IMR-90 (cell line): ENCODE measurements at places on chromosomes 1 and 21. TPM values are rescaled to one million over a fixed set of nuclear protein-coding genes. Genes with fewer than 3 reads are reported as not detected.

GRCh38 chr1:217453816-217454215, 177.1 kb downstream of the GPATCH2 start:
- H3K4me3 ChIP-seq: no peak overlapping the region
- peaks cover 4% of the 10 kb centered on the region for H3K36me3 ChIP-seq
- H3K27me3 ChIP-seq: no peaks in the 10 kb centered on the region
- H3K4me1 ChIP-seq: no peaks in the 10 kb centered on the region
- no peak for DNase-seq
- no peak overlapping the region for H3K27ac ChIP-seq

The TMCO4 gene
- total RNA-seq: 6.9 and 7.3 TPM in 2 replicates

DNA sequence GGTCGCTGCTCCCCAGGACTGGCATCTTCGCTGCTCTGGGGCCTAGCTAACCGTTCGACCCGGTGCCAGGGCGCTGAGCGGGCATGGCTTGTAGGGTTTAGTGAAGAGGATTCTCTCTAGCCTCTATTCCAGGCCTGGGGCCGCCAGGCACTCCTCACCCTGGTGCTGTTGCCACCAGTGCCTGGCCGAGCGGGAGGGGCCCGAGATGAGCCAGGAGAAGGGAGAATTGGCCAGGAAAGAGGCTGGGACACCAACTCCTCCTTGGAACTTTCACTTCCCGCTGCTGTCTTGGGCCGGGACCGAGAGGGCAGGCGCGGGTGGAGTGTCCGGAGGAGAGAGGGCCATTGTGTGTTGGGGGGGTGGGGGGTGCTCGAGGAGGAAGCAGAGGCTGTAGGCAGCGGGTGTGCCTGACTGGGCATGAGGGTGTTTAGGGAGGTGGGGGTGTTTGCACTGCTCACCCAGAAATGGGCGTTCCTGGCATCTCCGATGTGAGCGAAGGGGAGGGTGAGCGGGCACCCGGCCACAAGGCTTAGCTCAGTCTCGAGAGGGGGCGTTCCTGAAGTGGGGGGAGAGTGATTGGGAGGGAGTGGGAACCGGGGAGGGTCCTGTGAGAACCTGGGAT, 772 bp downstream of the ADAM15 start:
- H3K4me3 ChIP-seq: peak overlapping the region; percentile 60
- H3K27me3 ChIP-seq: no peaks in the 10 kb centered on the region
- peaks cover 8% of the 10 kb centered on the region for H3K4me1 ChIP-seq
- no peak overlapping the region; the same call in 1 of the 2 replicates for H3K27ac ChIP-seq

The GALE gene
- 28.3 and 31.7 TPM in 2 replicates for total RNA-seq

GRCh38 chr1:80048716-80049115, 1042.2 kb upstream of the ADGRL4 start:
- H3K27ac ChIP-seq: no peak overlapping the region
- no peaks in the 10 kb centered on the region for H3K27me3 ChIP-seq
- H3K4me1 ChIP-seq: no peaks in the 10 kb centered on the region
- DNase-seq: no peak
- H3K36me3 ChIP-seq: no peaks in the 10 kb centered on the region
- no peak overlapping the region for H3K4me3 ChIP-seq

The P3H1 gene
- 85.3 and 108 TPM in 2 replicates for total RNA-seq

DNA sequence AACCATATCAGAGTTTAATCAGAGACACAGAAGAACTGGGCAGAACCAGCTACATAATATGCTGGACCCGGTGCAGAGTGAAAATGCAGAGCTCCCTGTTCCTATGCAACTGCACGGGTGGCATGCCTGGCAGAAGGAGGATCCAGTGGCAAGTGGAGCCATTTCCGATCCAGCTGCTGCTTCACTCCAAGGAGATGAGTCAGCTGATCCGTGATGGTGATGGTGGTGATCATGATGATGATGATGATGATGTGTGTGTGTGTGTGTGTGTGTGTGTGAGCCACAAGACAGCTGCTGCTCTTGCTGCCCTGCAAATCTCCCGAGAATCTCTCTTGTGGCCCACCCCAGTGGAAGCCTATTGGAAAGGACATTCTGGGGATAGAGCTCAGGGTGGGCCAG, 133.0 kb downstream of the URB2 start:
- H3K4me3 ChIP-seq: no peak overlapping the region
- DNase-seq: peak; percentile 45
- no peaks in the 10 kb centered on the region; the same call in 1 of the 2 replicates for H3K27me3 ChIP-seq
- H3K27ac ChIP-seq: no peak overlapping the region
- no peaks in the 10 kb centered on the region for H3K36me3 ChIP-seq
- H3K4me1 ChIP-seq: no peaks in the 10 kb centered on the region

DNA sequence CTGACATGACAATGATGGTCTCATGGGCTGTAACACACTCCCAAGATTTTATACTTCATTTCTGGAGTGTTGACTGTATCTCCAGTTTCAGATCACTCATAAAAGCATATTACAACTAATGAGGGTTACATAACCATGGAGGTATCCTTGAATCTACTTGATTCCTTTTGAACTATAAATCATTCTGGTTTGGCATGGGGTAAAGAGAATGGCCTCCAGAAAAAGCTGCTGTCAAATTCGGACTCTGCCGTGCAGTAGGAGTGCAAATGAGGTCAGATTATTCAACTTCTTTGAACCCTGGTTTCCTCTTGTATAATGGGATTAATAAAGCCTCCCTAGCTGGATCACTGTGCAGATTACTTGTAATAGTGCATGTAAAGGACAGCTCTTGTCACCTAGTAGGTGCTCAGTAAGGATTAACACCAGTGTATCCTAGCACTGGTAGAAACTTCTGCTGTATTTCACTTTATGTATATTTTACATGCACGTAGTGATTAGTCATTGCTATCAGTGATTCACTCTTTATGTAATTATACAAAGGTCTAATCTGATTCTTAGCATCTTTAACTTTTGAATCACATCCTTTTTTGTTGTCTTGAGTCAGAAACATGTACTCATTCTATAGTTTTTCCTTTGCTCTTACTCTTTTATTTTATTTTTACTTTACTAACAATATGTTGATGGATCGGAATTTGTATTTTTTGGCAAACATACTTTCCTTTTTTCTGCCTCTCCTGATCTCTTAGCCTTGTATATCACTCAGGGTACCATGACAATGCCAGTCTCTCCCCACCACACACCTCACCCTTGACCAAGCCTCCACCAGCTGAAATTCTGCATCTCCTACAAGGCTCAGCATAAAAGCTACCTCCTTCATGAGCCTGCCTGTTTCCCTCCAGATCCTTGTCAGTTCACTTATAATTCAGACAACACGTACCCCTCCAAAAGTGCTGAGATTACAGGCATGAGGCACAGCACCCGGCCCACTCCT, 3.2 kb downstream of the LRRC8C start:
- H3K4me1 ChIP-seq: peaks cover 12% of the 10 kb centered on the region
- H3K4me3 ChIP-seq: peak overlapping the region; percentile 38; the same call in 1 of the 2 replicates
- DNase-seq: peak; percentile 90
- no peaks in the 10 kb centered on the region for H3K27me3 ChIP-seq
- H3K36me3 ChIP-seq: no peaks in the 10 kb centered on the region

GRCh38 chr1:28518745-28519341, 13.0 kb downstream of the RCC1 start:
- peak overlapping the region; percentile 55; the same call in 1 of the 2 replicates for H3K27ac ChIP-seq
- peaks cover 3% of the 10 kb centered on the region; the same call in 1 of the 2 replicates for H3K36me3 ChIP-seq
- no peak for DNase-seq
- H3K4me1 ChIP-seq: peaks cover 9% of the 10 kb centered on the region
- peak overlapping the region; percentile 78 for H3K4me3 ChIP-seq

DNA sequence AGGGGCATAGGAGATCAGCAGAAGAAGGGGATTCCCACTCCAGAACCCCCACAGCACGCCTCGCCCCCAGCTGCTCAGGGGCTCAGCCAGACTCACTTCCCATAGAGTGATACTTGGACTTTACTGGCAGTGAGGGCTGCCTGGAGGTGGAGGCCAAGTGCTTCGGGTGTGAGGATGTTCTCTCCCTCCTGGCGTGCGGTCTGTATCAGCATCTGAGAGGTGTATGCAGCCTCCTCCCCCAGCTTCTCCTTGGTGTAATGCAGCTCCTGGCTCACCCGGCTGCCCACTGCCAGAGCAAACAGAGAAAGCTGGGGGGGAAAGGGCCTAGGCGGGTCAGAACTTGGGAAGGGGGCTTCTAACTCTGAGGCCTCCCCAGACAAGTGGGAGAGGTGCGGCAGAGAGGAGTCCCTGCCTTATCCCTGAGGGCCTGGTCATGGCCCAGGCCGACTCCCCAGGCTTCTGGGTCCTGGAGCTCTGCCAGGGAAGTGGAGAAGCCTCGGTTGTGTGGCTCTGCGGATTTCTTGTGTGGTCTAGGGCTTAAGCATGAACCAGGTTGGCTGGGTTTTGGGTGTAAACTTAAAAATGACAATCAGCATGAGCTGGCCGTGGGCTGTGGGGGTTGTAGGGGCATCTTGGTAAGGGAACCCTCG, 10.9 kb downstream of the PTCH2 start:
- no peak for DNase-seq
- no peaks in the 10 kb centered on the region for H3K36me3 ChIP-seq
- H3K27me3 ChIP-seq: no peaks in the 10 kb centered on the region
- H3K4me1 ChIP-seq: no peaks in the 10 kb centered on the region

GRCh38 chr21:35275776-35276175, 226.7 kb upstream of the RUNX1 start:
- no peaks in the 10 kb centered on the region for H3K4me1 ChIP-seq
- no peak overlapping the region for H3K4me3 ChIP-seq
- H3K27me3 ChIP-seq: no peaks in the 10 kb centered on the region
- peak; percentile 25 for DNase-seq
- no peak overlapping the region for H3K27ac ChIP-seq

DNA sequence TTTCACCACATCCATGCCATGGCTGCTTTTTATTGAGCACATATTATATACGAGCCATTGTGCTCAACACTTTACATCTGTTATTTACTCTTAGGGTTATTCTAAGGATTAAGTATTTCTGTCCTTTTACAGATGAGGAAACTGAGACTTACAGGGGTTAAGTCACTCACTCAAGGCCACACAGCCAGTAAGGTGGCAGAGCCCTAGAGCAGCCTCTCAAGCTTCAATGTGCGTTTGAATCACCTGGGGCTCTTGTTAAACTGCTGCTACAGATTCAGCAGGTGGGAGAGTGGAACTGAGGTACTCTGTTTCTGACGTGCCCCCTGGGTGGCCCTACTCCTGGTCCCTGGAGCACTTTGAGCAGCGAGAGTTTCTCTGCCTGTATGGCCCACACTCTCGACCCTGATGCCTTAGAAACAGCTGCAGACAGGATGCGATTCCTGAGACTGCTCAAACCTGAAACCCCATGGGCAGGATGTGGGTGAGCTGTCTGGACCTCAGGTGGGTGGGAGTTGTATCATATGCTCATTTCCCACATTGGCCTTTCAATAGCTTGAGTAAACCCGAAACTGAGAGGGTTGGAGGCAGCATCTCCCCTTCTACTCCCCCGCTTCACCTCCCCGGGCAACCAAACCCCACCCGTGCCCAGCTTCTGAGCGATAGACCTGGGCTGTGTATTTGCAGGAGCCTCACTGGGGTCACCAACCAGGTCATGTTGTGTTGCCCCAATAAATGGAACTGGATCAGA, 59.3 kb downstream of the MAN1C1 start:
- H3K36me3 ChIP-seq: peaks cover 2% of the 10 kb centered on the region; the same call in 1 of the 2 replicates
- DNase-seq: no peak
- H3K27me3 ChIP-seq: peaks cover 1% of the 10 kb centered on the region; the same call in 1 of the 2 replicates
- H3K4me1 ChIP-seq: peaks cover 12% of the 10 kb centered on the region; the same call in 1 of the 2 replicates
- H3K4me3 ChIP-seq: no peak overlapping the region

DNA sequence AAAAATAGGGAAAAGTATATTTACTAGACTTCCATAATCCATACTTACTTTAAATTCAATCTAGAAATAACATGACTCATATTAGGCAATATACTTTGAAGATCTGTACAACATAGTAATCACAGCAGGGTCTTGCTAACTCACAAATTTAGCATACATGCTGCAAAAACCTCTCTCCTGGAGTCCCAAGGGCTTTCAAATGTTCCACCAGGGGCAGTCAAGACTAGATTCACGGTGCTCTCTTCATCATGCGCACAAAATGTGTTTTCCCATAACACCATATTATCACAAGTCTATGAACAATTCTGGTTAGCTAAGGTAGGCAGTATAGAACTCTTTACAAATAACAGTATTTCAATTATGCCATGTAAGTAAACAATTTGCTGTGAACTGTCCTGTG, 45.8 kb downstream of the SSX2IP start:
- no peaks in the 10 kb centered on the region for H3K27me3 ChIP-seq
- no peaks in the 10 kb centered on the region for H3K4me1 ChIP-seq
- DNase-seq: no peak
- H3K36me3 ChIP-seq: peaks cover 5% of the 10 kb centered on the region
- H3K4me3 ChIP-seq: no peak overlapping the region

GRCh38 chr1:4172644-4173599, 272.9 kb upstream of the C1orf174 start:
- H3K27ac ChIP-seq: no peak overlapping the region
- no peaks in the 10 kb centered on the region for H3K27me3 ChIP-seq
- no peak overlapping the region for H3K4me3 ChIP-seq
- H3K36me3 ChIP-seq: no peaks in the 10 kb centered on the region

DNA sequence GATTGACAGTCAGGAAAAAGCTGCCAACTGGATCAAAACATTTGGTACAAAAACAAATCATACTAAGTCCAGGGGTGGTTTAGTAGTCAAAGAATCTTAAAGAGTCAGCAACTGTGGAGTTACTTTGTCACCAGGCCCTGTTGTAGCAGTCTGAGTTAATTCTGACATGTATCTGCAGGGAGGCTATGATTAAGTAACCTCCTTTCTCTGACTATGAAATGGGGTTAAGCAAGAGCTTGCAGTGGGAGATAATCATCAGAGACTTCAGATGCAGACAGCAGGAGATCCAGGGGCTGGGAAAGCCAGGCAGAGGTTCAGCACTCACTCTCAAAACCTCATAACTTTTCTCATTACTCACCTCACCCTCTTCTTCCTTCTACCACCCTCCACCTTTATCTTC, 99.2 kb upstream of the BTG3 start:
- DNase-seq: no peak
- H3K27me3 ChIP-seq: no peaks in the 10 kb centered on the region
- H3K4me3 ChIP-seq: no peak overlapping the region
- no peaks in the 10 kb centered on the region for H3K36me3 ChIP-seq
- no peaks in the 10 kb centered on the region for H3K4me1 ChIP-seq

DNA sequence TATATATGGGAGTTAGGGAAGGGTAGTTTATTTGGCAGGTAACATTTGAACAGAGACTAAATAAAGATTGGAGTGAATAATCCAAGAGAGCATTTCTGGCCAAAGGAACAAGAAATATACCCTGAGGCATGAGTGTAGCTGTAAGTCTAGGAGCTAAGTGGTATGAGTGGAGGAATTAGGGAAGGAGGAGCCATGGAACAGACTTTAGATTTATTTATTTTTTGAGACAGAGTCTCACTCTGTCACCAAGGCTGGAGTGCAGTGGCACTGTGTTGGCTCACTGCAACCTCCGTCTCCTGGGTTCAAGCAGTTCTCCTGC, 18.4 kb downstream of the CAPZA1 start:
- DNase-seq: no peak
- no peak overlapping the region for H3K4me3 ChIP-seq
- H3K27me3 ChIP-seq: no peaks in the 10 kb centered on the region
- H3K4me1 ChIP-seq: peaks cover 2% of the 10 kb centered on the region
- no peaks in the 10 kb centered on the region for H3K36me3 ChIP-seq
